H1 (cell line): ENCODE measurements at places on chromosomes 7 and 10. TPM values are rescaled to one million over a fixed set of nuclear protein-coding genes. Genes with fewer than 3 reads are reported as not detected.

PAX4 gene
- not detected in 2 replicates for total RNA-seq

RBP3 gene
- not detected in 2 replicates for total RNA-seq

HOXA7 gene
- total RNA-seq = not detected in 2 replicates

DNA sequence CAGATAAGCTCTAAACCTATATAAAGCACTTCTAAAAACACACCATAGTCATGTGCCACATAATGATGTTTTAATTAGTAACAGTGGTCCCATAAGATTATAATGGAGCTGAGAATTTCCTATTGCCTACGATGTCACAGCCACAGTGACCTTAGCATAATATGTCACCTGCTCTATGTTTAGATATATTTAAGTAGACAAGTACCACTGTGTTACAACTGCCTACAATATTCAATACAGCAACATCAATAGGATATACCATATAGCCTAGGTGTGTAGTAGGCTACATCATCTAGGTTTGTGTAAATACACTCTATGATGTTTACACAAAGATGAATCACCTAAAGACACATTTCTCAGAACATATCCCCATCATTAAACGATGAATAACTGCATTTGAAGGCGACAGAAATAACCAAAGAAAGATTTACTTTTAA, 24.5 kb downstream of the GPR22 start:
- H3K27me3 ChIP-seq = no peaks in the 10 kb centered on the region
- no peak overlapping the region for H3K27ac ChIP-seq
- peaks cover 2% of the 10 kb centered on the region for H3K4me1 ChIP-seq
- H3K36me3 ChIP-seq = no peaks in the 10 kb centered on the region
- no peak overlapping the region for H3K4me3 ChIP-seq

DNA sequence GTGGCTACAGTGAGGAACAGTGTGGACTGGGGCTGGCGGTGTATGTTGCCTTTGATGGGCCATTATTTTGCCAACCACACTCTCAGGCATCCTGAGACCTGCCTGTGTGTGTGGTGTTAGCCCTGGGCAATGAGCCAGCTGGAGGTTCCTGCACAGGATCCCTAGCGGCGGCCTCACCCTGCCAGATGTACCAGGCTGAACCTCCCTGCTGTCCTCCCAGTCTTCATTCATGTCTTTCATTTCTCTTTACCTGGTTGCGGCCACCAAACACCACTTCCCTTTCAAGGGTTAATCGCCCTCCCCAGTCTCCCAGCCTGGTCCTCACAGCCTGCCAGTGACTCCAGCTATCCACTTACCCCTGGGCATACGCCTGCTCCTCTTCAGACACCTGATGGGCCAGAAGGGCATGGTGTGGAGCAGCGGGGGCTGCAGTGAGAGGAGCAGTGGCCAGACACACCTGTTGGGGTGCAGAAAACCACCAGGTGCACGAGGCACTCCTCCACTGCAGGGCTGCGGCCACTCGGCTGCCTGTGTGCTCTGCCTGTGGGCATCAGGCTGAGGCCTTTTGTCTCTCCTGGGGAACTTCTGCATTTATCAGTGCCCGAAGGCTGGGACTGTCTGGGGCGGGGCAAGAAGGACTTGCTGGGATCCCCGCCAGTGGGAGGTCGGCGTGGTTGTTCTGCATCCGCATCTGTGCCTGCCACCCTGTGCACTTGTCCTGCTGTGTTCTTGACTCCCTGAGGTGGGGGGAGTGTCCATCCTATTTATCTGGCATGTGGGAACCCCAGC, 111.6 kb downstream of the ARHGAP22 start:
- no peak overlapping the region for H3K27ac ChIP-seq
- no peaks in the 10 kb centered on the region for H3K27me3 ChIP-seq
- H3K4me3 ChIP-seq = no peak overlapping the region
- DNase-seq = peak; percentile 42
- H3K36me3 ChIP-seq = no peaks in the 10 kb centered on the region

DNA sequence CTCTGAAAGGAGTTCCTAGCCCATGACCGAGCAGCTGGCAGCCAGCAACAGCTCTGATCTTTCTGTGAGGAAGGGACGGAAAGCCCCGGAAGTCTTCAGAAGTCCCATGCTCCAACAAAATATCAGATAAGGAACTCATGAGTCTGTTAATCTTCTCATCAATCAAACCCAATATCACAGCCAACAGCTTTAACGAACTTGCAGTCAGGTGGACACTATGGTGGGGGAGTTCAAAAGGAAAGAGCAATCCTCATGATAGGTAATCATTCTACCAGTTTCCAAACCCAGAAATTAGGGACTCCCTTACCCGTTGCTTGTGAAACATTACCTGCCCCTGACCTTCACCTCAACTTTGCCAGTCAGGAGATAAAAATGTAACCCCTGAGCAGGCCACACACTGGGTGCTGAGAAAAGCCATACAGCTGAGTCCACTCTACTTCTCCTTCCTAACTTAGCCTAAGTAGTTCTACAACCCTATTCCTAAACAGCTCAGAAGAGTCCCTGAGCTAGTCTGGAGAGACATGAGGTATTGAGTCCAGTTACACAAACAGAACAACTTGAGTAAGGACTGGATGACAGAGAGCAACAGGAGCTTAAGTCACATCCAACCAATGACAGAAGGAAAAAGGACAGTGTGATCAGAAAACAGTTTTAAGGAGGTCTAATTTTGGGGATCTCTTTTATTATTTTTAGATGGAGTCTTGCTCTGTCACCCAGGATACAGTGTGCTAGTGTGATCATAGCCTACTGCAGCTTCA, 2.2 kb downstream of the NDST2 start:
- no peak overlapping the region for H3K4me3 ChIP-seq
- peaks cover 12% of the 10 kb centered on the region for H3K36me3 ChIP-seq
- no peak for DNase-seq
- no peak overlapping the region for H3K27ac ChIP-seq
- H3K4me1 ChIP-seq = peaks cover 4% of the 10 kb centered on the region; the same call in 1 of the 2 replicates
- H3K27me3 ChIP-seq = no peaks in the 10 kb centered on the region

DNA sequence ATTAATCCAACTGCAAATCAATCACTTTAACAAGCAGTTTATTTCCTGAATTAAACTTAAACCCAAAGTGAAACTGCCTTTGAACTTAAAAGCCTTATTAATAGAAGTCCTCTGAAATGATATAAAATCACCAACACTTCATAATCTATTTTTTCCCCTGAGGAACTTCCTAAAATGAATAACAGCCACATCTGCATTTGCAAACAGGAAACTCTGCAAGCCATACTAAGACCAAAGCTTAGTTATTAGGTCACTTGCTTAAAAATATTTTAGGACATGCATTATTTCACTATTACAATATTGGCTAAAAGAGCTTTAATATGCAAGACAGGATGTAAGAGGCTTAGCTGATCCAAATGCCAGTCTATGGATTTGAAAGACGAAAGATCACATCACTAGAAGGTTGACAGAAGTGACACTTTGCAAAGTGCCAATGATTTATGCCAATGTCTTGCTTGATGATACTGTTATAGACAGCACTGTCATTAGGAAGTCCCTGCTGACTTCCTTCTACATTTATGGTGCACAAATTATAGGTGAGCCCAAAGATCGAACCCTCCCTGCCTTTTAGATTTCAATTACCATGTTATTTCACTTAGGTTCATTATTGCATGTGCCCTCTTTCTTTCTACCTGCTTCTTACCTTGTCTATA, 99.9 kb upstream of the SKAP2 start:
- DNase-seq = no peak
- H3K4me1 ChIP-seq = no peaks in the 10 kb centered on the region
- no peaks in the 10 kb centered on the region for H3K27me3 ChIP-seq
- H3K4me3 ChIP-seq = no peak overlapping the region
- H3K27ac ChIP-seq = no peak overlapping the region
- no peaks in the 10 kb centered on the region for H3K36me3 ChIP-seq
